ENCODE measurements at places on chromosomes 5 and 9.
A peak's percentile ranks its signal among the peaks of the same experiment; 100 is the strongest.

DNA sequence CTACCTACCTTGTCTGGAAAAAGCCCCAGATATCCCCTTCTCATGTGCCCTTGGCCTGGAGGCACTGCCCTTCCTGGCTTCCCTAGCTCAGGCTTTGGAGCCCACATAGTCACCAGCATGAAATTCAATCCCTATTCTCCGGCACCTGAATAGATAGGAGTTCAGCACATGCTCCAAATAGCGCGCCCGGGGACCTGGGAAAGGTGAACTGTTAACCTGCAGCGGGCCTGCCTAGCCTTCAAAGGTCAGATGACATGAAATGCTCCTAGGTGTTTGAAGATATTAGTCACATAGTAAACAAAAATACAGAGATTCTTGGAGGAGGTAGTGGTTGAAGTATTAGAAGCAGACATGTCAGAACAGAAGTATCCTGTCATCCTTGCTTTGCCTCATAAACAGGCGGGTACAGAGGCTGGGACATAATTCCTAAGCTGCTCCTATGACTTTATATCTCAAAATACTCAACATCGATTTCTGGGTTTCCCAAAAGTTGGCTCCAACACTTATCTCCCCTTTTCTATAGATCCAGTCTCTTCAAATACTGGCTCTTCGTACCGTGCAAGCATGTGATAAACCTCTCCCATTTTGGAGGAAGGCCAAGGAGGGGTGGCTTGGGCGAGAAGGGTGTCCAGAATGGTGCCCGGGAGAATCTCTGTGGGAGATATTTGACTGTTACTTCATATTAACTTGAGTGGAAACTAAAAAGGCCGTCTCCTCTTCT is 88.0 kb upstream of the ANKH start:
- H3K36me3 ChIP-seq = no peaks in the 10 kb centered on the region
- no peak overlapping the region for H3K27ac ChIP-seq
- DNase-seq = peak; percentile 27
- H3K4me3 ChIP-seq = peak overlapping the region; percentile 31

- H3K27me3 ChIP-seq = no peaks in the 10 kb centered on the region
- H3K27ac ChIP-seq = no peak overlapping the region
These were observed 12.1 kb upstream of the TNFAIP8 start for GRCh38 chr5:119343766-119344165.

GRCh38 chr5:91211997-91212713 is 171.0 kb downstream of the ARRDC3 start:
- DNase-seq = no peak
- H3K4me3 ChIP-seq = no peak overlapping the region
- H3K4me1 ChIP-seq = peaks cover 13% of the 10 kb centered on the region
- H3K27me3 ChIP-seq = no peaks in the 10 kb centered on the region

DNA sequence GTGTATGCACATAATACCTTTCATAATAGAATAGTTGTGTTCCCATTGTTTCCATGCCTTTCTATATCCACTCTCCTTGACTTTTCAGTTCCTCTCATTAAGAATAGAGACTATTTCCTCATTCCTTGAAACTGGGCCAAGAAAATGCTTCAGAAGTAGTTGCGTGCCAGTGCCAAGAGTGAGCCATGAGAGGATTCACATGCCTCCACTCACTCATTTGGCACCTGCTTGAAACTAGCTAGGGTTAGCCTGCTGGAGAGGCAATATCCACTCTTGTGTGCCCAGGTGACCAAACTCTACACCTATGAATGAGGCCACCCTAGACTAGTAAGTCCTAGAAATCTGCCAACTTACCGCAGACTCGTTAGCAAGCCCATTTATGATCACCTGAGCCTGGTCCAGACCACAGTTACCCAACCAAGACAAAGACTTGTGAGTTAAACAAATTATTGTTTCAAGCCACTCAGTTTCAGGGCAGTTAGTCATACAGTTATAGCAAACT is 276.3 kb downstream of the EPB41L4A start:
- no peak overlapping the region for H3K4me3 ChIP-seq
- no peaks in the 10 kb centered on the region for H3K27me3 ChIP-seq
- no peak for DNase-seq
- no peaks in the 10 kb centered on the region for H3K4me1 ChIP-seq
- H3K27ac ChIP-seq = no peak overlapping the region
- no peaks in the 10 kb centered on the region for H3K36me3 ChIP-seq

DNA sequence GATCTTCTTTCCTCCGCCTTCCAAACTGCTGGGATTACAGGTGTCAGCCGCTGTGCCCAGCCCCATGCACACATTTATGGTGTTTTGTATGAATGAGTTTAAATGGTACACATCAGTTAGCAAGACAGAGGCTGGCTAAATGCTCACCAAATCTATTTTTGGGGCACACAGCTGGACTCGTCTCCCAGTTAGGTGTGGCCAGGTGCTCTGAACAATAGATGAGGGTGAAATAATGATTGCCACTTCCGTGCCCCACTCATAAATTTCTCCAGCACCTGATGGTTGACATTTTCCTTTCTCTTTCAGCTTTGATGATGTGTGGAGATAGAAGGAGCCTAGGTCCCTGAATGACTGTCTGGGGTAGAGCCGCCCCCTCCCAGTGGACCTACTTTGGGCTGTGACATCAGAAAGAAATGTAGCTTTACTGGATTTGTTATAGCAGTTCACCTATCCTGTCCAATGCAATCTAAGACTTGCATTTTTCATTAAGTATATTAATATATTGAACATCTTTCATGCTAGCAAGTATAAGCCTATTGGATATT is 8.6 kb upstream of the RAPGEF1 start:
- no peak overlapping the region for H3K27ac ChIP-seq
- no peak overlapping the region for H3K4me3 ChIP-seq
- H3K4me1 ChIP-seq = no peaks in the 10 kb centered on the region
- no peak for DNase-seq

DNA sequence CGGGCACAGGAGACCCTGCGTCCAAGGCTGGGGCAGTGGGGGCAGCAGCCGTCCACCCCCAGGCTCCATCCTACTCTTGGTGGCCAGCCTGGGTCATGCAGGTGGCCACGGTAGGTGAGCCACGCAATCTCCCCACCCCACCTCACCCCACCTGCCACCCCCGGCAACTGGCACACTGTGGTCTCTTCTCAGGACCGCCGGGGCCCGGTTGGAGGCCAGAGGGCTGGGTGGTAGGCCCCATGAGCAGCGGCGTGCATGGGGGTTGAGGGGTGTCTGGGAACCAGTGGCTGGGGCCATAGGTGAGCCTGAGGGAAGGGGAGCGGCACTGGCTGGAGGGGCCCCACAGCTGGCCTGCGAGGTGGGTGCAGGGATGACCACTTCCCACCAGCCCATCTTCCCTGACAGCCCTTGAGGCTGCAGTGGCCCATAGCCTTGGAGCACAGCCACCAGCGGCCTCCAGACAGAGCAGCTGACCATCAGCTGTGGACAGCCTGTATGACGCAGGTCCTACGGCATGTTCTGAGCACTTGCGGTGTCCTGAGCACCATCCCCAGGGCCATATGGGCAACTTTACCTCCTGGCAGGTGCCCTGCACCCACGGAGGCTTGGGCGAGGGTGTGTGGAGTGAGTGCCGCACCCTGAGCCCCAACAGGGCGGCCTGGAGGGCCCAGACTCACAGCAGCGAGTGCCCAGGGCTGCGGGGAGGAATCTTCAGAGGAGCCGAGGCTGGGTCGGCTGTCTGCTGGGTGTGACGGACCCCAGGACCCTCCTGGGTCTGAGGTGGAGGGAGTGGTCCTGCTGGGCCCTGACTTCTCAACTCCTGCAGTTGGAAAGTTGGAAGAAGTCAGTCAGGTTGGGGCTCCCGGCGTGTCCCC is 47.4 kb downstream of the KCNT1 start:
- H3K27ac ChIP-seq = no peak overlapping the region
- no peaks in the 10 kb centered on the region for H3K27me3 ChIP-seq
- peaks cover 9% of the 10 kb centered on the region for H3K4me1 ChIP-seq
- DNase-seq = no peak
- H3K36me3 ChIP-seq = no peaks in the 10 kb centered on the region

- no peak overlapping the region for H3K4me3 ChIP-seq
- H3K36me3 ChIP-seq = no peaks in the 10 kb centered on the region
- DNase-seq = no peak
These were observed 45.4 kb downstream of the FGF1 start for GRCh38 chr5:142640316-142641005.

GRCh38 chr5:61755726-61756222 is 423.7 kb downstream of the ZSWIM6 start:
- no peak overlapping the region for H3K27ac ChIP-seq
- no peaks in the 10 kb centered on the region for H3K27me3 ChIP-seq
- H3K4me3 ChIP-seq = no peak overlapping the region
- H3K4me1 ChIP-seq = no peaks in the 10 kb centered on the region

DNA sequence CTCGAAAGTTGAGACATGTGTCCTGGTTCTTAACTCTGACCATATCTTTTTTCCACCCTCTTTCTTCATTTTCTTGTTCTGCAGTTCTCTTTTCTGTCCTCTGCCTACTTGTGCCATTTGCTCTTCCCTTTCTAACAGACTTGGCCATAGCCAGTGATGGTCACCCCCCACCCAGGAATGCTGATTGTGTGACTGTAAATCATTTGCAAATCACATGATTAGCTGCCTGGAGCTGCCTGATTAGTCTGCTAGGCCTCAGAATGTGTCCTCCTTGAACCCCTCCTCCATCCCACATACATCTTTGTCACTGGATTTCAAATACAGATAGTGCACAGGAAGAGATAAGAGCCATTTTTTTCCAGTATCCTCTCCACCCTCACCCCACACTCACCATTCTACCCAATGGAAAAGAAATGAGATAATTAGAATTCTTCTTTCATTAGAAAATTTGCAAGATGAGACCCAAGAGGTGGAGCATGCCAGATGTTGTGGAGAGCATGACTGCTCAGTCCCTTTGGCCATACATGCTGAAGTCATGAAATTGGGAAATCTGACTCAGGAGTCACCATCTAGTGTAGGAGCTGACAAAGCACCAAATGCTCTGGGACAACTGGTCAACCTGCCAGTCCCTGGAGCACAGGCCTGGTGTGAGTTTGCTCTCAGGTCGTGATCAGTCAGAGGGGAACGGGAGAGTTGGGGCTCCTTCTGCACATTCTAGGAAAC is 538.2 kb downstream of the CCDC171 start:
- H3K4me3 ChIP-seq = no peak overlapping the region
- H3K27me3 ChIP-seq = no peaks in the 10 kb centered on the region
- H3K27ac ChIP-seq = no peak overlapping the region
- H3K4me1 ChIP-seq = peaks cover 13% of the 10 kb centered on the region
- no peak for DNase-seq

DNA sequence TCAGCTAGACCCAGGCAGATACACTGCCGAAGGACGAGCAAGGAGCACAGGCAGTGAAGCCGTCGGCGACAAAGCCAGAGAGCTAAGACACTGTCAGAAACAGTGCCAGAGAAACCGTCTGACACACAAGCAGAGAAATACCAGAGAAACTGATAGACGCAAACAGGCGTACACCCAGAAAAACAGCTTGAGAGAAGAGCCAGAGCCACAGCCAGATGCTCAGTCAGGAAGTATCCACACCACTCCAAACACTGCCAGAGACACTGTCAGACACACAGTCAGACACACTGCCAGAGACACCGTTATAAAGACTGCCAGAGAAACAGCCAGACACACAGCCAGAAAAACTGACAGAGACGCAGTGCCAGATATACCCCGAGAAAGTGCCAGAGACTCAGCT is 19.1 kb downstream of the CNTFR start:
- DNase-seq = no peak
- H3K36me3 ChIP-seq = no peaks in the 10 kb centered on the region
- no peaks in the 10 kb centered on the region for H3K4me1 ChIP-seq
- no peaks in the 10 kb centered on the region for H3K27me3 ChIP-seq

DNA sequence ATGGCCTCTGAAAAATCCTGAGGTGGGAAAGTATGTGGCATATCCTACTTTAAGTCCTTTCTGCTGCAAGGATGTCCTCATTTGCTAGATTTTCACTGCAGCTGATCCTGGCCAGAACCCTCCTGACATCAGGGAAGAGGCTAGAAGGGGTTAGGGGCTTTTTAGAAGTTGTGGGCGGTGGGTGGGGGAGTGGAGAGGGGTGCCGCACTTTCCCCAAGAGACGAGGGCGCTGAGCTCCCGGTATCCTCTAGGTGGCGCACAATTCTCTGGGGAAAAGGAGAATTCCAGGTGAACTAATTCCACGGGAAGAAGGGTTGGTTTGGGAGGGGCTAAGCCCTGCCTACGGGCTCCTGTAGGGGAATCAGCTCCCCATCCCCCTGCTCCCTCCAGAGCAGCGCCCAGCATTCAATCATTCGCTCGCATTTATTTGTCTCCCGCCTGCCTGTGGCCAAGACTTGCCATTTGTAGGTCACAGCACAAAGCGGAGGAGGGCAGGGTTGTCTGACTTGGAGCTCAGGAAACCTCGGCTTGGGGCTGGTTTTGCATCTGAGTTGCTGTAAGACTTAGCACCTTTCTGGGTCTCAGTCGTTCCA is 42.9 kb upstream of the HAND1 start:
- peaks cover 8% of the 10 kb centered on the region for H3K4me1 ChIP-seq
- no peak overlapping the region for H3K27ac ChIP-seq
- peak overlapping the region; percentile 3 for H3K4me3 ChIP-seq
- no peaks in the 10 kb centered on the region for H3K27me3 ChIP-seq
- peak; percentile 38 for DNase-seq

GRCh38 chr9:135187365-135187764 is 99.9 kb downstream of the OLFM1 start:
- no peak overlapping the region for H3K4me3 ChIP-seq
- no peak overlapping the region for H3K27ac ChIP-seq
- no peaks in the 10 kb centered on the region for H3K27me3 ChIP-seq
- H3K36me3 ChIP-seq = no peaks in the 10 kb centered on the region
- DNase-seq = no peak

DNA sequence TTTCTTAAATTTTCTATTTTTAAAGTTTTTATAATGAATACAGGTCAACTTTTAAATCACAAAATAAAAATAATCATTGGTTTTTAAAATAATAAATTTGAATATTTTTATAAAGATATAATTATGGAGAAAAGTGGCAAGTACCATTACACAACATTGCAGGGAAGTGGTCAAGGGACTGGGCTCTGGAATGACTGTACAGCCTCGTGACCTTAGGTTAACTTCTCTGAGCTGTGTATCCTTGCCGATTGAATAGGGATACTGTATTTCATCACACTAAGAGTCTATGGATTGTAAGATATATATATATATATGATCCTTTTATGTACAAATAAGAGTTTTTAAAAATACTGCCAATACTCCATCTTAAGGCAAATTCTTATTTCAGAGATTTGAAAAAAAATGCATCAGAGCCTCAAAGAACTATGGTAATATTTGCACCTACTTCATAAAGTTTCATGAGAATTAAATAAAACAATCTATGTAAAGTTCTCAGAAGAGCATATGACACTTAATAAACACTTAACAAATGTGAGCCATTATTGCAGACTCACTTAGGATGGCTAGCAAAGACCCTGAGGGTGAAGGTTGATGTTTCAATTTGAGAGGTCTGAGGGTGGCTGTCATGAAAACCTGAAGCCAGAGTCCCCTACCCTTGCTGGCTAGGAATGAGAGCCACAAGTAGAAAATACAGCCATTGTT is 136.5 kb downstream of the CCDC192 start:
- H3K4me3 ChIP-seq = no peak overlapping the region
- H3K27me3 ChIP-seq = no peaks in the 10 kb centered on the region

- H3K27ac ChIP-seq = no peak overlapping the region
- H3K4me1 ChIP-seq = no peaks in the 10 kb centered on the region
- H3K4me3 ChIP-seq = no peak overlapping the region
- H3K27me3 ChIP-seq = no peaks in the 10 kb centered on the region
- no peak for DNase-seq
These were observed 77.4 kb downstream of the SEC61B start for GRCh38 chr9:99299211-99300102.

- no peak overlapping the region for H3K27ac ChIP-seq
- H3K36me3 ChIP-seq = no peaks in the 10 kb centered on the region
- no peaks in the 10 kb centered on the region for H3K27me3 ChIP-seq
- DNase-seq = no peak
These were observed 134.0 kb downstream of the KCTD16 start for GRCh38 chr5:144304688-144305087.

- H3K4me3 ChIP-seq = no peak overlapping the region
- no peak for DNase-seq
- H3K27ac ChIP-seq = no peak overlapping the region
- H3K4me1 ChIP-seq = peaks cover 2% of the 10 kb centered on the region
- H3K27me3 ChIP-seq = no peaks in the 10 kb centered on the region
These were observed 71.3 kb downstream of the HMCN2 start for GRCh38 chr9:130336885-130337284.
